Central memory CD8-positive, alpha-beta T cell (primary cell): ENCODE measurements at places on chromosomes 16 and 17.

- no peak overlapping the region for H3K27ac ChIP-seq
- H3K4me3 ChIP-seq, result peak overlapping the region; percentile 67
- DNase-seq, result no peak
- peaks cover 82% of the 10 kb centered on the region for H3K27me3 ChIP-seq
These were observed 333 bp upstream of the NOG start for GRCh38 chr17:56593086-56593645.

DNA sequence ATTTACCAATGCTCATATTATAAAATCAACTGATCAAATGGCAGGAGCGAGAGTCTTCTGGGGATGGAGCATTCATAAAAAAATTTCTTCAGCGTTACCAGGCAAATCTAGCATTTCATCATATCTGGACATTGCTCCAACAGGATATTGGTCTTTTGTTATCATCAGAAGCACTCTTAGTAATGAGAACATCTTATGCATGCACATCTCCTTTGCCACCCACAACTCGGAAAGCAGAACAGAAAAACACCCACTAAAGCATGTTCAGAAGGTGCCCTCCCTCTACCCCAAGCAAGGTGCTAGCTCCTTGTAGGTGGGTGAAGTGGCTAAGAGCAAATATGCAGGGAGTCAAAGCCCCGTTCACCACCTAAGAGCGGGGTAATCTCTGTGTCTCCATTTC is 18.9 kb downstream of the ARHGAP17 start:
- DNase-seq, result no peak
- H3K27ac ChIP-seq, result no peak overlapping the region
- H3K4me3 ChIP-seq, result no peak overlapping the region
- no peaks in the 10 kb centered on the region for H3K27me3 ChIP-seq
- H3K36me3 ChIP-seq, result peaks cover 3% of the 10 kb centered on the region

DNA sequence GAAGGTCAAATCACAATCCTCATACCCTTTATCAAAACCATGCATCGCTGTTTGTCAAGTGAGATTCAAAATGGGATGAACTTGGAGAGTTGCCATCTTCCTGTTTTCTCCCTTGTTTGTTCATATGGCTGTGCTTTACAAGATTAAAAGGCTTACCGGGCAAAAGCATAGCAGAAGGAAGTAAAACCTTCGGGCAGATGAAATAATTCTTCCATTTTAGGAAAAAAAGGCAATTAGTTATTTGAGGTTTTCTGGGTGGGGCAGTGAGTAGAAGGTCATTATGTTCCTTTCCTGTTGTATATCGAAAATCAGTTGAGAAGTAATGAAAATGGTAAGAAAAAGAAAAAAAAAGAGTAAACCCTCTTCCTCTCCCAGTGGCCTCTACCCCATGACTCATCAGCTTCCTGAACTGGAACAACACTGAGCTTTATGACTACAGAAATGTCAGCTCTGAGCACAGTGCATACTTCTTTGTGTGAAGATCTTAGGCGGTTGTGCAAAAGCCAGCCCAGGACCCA is 369.2 kb downstream of the CDH13 start:
- no peaks in the 10 kb centered on the region for H3K4me1 ChIP-seq
- DNase-seq, result no peak
- H3K4me3 ChIP-seq, result no peak overlapping the region
- H3K27me3 ChIP-seq, result peaks cover 2% of the 10 kb centered on the region
- no peaks in the 10 kb centered on the region for H3K36me3 ChIP-seq

DNA sequence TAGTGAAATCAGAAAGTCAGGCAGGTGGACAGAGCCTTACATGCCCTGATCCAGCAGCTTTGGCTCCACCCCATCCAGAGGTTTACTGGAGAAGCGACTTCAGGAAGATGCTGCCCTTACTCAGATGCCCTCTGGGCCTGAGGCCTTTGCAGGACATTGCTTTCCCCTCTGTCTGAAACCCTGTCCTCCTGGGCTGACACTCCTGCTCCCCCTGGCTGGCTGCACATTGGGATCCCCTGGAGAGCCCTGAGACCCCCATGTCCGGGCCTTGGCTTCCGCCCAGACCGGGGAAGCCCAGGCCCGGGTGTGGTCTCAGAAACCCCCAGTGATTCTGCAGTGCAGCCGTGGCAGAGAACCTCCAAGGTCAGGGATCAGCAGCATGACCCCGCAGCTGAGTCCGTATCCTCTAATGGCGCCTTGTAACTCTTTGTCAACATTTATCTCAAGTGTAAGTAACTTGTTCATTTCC is 36.6 kb downstream of the BCO1 start:
- peaks cover 32% of the 10 kb centered on the region for H3K27me3 ChIP-seq
- H3K4me3 ChIP-seq, result no peak overlapping the region
- no peak for DNase-seq

DNA sequence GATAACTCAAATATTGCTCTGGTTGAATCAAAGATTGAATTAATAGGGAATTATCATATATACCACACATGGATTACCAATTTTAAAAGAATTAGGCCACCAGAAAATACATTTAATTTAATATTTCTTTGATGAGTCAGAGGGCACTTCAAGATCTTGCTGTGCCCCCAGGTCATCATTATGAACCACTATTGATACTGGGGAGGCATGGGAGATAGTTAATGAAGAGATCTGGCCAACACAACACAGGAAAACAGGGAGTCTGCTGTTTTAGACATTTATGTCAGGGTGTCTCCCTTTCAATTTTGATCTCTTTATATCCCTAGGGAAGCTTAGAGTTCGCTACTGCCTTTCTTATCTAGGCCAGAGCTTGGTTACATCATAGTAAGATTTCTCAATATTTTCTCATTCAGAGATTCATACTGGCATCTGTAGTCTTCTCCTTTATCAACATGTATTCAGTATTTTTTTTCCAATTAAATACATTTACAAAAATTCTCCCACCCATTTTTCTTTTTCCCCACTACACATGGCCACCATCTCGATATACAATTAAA is 158.3 kb upstream of the ZFHX3 start:
- no peaks in the 10 kb centered on the region for H3K27me3 ChIP-seq
- no peaks in the 10 kb centered on the region for H3K36me3 ChIP-seq
- no peak overlapping the region for H3K4me3 ChIP-seq
- DNase-seq, result no peak
- no peaks in the 10 kb centered on the region for H3K4me1 ChIP-seq
- no peak overlapping the region for H3K27ac ChIP-seq

DNA sequence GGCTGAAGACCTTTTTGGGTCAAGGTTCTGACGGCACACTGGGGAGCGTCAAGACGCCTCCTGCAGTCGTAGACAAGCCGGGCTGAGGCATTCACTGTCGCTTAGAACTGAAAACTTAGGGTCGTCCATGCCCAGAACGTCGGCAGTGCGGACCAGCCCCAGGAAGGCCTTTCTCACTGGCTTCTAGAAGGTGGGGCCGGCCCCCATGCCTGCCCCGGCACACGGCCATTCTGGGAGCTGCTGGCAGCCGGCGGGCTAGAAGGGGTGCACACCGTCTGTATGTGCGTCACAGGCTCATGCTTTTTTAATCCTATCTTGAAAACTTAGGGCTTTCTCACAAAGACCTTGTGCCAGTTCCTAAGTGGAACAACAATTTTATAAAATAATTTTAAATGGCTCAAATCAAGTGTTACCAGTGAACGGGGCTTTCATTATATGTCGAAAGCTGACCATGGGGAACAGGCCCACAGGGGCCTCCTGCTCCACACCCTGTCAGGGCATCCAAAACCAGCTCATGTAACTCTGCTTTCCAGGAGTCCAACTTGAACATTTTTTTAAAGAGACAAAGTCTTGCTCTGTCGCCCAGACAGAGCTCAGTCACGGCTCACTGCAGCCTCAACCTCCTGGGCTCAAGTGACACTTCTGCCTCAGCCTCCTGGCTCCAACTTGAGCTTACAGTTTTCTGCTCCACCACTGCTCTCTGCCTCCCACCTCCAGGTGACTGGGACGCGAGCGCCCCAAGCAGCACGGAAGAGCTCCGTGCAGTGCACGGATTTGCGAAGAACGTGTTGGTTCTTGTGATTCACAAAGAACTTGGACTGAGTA is 111.2 kb downstream of the ANKRD11 start:
- peaks cover 77% of the 10 kb centered on the region for H3K4me1 ChIP-seq
- H3K36me3 ChIP-seq, result peaks cover 19% of the 10 kb centered on the region
- no peak overlapping the region for H3K4me3 ChIP-seq
- H3K27me3 ChIP-seq, result no peaks in the 10 kb centered on the region
- DNase-seq, result no peak
- H3K27ac ChIP-seq, result peak overlapping the region; percentile 41
